ENCODE measurements at places on chromosomes 5 and 9.

DNA sequence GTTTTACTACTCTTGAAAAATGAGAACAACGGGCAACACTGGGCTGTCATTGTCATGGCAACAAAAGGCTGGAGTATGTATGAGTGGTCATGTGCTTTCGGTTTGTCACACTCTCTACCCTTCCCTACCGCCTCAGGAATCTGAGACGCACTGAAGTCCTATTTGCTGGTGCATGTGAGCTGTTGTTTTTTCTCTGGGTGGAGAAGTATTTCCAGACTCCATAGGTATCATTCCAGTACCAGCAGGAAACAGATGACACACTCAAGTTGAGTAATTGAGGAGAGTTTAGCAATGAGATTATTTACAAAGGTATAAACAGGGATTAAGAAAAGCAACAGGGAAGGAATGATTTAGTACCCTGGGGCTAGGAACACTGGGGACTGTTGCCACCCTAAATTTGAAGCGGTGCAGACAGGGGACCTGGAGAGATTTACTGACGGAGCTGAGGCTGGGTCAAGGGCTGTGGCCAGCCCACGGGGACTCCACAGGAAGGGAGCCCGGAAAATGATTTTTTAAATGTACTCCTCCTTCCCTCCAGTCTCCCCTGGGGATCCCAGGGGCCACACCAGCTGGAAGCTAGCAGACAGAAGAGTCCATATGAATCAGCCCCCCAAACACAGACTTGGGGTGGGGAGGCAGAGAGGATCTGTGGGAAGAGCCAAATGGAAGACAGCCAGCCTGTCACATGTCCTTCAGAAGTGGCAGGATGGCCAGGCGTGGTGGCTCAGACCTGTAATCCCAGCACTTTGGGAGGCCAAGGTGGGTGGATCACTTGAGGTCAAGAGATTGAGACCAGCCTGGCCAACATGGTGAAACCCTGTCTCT, 13.2 kb upstream of the ZBTB43 start:
- no peak overlapping the region for H3K27ac ChIP-seq
- DNase-seq: peak; percentile 27
- no peak overlapping the region for H3K4me3 ChIP-seq
- H3K4me1 ChIP-seq: no peaks in the 10 kb centered on the region
- H3K27me3 ChIP-seq: no peaks in the 10 kb centered on the region
- H3K36me3 ChIP-seq: no peaks in the 10 kb centered on the region

DNA sequence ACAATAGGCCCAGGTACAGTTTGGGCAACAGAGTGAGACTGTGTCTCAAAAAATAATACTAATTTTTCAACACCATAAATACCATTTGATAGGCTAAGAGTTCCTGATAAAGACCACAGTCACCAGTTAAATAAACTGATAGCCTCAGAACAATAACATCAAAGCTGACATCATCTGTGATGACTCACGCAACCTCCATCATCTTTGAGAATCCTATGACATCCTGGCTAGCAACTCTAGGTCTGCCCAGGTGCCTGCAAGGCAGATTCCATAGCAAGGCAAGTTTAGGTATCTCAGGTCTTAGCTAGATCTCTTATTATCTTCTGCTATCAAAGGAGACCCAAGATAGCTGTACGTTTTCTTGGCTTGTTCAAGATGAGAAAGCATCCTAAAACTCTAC, 30.5 kb upstream of the UBAP2 start:
- no peaks in the 10 kb centered on the region for H3K4me1 ChIP-seq
- no peaks in the 10 kb centered on the region for H3K27me3 ChIP-seq
- DNase-seq: no peak

DNA sequence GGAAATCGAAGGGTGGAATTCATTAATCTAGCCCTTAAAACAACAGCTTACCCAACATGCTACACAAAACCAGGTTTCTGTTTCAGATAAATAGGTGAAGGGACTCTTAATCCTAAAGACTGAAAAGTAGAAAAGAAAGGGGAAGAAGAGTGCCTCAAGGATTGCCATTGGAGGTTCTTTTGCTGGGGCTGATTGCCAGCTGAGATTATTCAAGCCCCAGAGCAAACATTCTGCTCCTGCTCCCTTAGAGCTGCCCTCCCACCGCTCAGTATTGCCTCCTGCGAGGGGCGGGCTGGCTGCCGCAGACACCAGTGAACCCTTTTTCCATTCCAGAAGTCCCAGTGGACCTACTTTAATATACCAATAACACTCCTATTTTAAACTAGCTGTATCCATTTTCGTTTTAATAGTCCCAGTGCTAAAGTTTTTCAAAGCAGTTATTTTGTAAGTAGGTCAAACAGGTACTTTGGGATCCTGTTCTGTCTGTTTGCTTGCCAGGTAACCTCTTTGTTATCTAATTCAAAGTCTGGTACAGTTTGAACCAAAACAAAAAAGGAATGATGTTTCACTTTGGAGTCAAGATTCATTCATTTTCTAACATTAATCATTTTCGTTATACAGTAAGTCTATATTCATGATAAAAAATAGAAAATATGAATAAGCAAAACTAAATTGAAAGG, 38.6 kb downstream of the HMGCS1 start:
- no peaks in the 10 kb centered on the region for H3K36me3 ChIP-seq
- no peak for DNase-seq
- peak overlapping the region; percentile 40 for H3K4me3 ChIP-seq
- H3K4me1 ChIP-seq: no peaks in the 10 kb centered on the region
- H3K27me3 ChIP-seq: no peaks in the 10 kb centered on the region

GRCh38 chr5:75890546-75890945, 173.3 kb upstream of the POC5 start:
- no peaks in the 10 kb centered on the region for H3K4me1 ChIP-seq
- no peak overlapping the region for H3K4me3 ChIP-seq
- no peaks in the 10 kb centered on the region for H3K36me3 ChIP-seq
- no peaks in the 10 kb centered on the region for H3K27me3 ChIP-seq
- H3K27ac ChIP-seq: no peak overlapping the region
- DNase-seq: no peak

GRCh38 chr9:135126451-135127187, 39.2 kb downstream of the OLFM1 start:
- H3K27ac ChIP-seq: no peak overlapping the region
- no peak for DNase-seq
- no peaks in the 10 kb centered on the region for H3K36me3 ChIP-seq
- H3K4me3 ChIP-seq: no peak overlapping the region

- H3K27me3 ChIP-seq: no peaks in the 10 kb centered on the region
- DNase-seq: no peak
- H3K36me3 ChIP-seq: no peaks in the 10 kb centered on the region
- no peak overlapping the region for H3K4me3 ChIP-seq
- H3K4me1 ChIP-seq: no peaks in the 10 kb centered on the region
- no peak overlapping the region for H3K27ac ChIP-seq
Observed at GRCh38 chr5:62000646-62001045, 305.4 kb upstream of the KIF2A start.

DNA sequence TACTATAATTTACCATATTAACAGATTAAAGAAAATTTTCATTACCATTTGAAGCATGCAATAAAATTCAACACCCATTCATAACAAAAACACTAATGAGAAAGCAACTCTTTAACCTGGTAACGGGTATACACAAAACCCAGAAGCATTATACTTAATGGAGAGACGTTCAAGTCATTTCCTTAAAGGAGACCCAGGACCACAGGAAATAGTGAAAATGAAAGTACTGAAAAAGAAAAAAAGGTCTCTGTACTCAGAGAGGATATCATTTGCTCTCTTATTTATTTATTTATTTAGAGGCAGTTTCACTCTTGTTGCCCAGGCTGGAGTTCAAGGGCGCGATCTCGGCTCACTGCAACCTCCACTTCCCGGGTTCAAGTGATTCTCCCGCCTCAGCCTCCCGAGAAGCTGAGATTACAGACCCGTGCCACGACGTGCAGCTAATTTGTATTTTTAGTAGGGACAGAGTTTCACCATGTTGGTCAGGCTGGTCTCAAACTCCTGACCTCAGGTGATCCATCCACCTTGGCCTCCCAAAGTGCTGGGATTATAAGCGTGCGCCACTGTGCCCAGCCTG, 61.6 kb downstream of the SETX start:
- H3K4me1 ChIP-seq: no peaks in the 10 kb centered on the region
- DNase-seq: no peak
- H3K27me3 ChIP-seq: no peaks in the 10 kb centered on the region
- peaks cover 13% of the 10 kb centered on the region for H3K36me3 ChIP-seq

DNA sequence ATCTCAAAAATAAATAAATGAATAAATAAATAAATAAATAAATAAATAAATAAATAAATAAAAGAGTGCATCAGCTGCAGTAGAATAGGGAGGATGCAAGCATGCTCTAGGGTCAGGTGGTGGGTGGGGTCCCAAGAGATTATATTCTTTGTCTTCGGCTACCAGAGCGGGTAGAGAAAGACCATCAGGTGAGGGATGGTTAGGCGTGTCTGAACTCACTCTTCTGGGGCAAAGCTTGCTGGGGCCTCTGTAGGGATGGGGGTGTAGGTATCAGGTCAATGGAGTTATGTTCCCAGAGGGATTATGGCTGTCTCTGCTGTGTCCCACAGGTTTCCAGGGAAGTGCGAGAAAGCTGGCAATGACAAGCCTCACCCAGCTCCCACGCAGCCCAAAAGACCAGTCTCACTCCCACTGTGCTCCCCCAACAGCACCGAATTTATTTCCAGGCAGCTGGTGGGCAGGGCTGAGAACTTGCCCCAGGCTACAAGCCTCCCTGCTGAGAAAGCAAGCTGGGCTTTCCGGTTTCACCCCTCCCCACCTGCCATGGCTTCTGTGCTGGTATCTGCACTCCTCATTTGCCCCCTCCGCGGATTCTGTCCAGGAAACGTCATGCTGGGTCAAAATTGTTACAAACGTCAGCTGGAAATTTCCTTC, 180.8 kb downstream of the LURAP1L start:
- no peak overlapping the region for H3K27ac ChIP-seq
- no peaks in the 10 kb centered on the region for H3K27me3 ChIP-seq
- H3K36me3 ChIP-seq: no peaks in the 10 kb centered on the region
- no peak overlapping the region for H3K4me3 ChIP-seq
- no peaks in the 10 kb centered on the region for H3K4me1 ChIP-seq

DNA sequence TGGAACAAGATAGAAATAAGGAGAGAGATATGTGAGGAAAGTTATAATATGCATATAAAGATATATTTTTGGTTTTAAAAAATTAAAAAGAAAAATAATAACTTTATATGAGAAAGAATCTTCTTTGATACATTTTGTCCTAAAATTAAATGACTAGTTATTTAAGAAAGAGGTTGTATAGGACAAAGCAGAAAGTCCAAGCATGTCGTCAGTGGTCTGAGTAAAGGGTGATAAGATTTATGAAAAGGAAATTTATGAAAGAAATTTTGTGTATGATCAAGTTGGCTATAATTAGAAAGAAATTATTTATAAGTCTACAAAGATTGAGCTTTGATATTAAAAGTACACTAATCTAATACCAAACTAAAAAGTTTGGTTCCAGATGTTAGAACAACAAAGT, 32.0 kb downstream of the GTF3C4 start:
- H3K4me3 ChIP-seq: no peak overlapping the region
- H3K36me3 ChIP-seq: no peaks in the 10 kb centered on the region
- H3K27ac ChIP-seq: no peak overlapping the region
- H3K4me1 ChIP-seq: no peaks in the 10 kb centered on the region
- H3K27me3 ChIP-seq: no peaks in the 10 kb centered on the region

GRCh38 chr5:1835431-1835830, 34.2 kb downstream of the NDUFS6 start:
- H3K27ac ChIP-seq: no peak overlapping the region
- DNase-seq: no peak
- H3K36me3 ChIP-seq: no peaks in the 10 kb centered on the region

DNA sequence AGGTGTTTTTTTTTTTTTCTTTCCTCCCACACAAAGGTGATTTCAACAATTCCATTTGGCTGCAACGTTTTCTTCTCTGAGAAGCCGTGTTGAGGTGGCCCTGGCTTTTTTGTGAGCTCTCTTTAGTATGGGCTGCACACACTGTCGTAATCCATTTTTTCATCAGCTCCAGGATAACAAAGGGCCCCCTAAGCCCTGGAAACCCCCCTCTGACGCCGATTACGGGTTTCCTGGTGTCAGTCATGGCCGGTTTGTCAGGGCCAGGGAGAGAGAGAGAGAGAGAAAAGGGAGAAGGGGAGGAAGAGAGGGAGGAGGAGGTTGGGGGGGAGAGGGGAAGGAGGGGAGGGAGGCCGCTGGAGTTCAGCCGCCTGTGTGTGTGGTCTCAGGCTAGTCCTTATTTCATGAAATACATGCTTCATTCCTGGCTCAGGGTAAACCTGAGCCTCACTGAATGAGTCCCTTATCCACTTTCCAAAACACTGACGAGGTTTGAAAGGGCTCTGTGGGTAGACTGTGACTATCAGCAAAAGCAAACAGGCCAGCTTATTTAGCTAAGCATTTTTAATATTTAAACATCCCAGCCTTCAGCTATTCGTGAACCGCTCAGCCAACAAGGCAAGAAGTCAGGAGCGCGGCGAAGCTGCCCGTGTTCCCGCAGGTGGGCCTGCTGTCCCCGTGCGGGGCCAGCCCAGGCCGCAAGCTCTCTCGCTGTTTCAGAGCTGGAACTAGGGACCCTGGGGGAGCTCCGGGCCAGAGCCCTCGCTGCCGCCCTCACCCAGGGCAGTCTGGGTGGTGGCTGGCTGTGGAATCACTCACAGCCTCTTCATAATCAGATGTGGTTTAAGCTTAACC, 172.8 kb downstream of the ERCC6L2 start:
- H3K27ac ChIP-seq: peak overlapping the region; percentile 83
- DNase-seq: no peak
- no peaks in the 10 kb centered on the region for H3K4me1 ChIP-seq
- H3K36me3 ChIP-seq: no peaks in the 10 kb centered on the region
- no peaks in the 10 kb centered on the region for H3K27me3 ChIP-seq
- peak overlapping the region; percentile 34 for H3K4me3 ChIP-seq

DNA sequence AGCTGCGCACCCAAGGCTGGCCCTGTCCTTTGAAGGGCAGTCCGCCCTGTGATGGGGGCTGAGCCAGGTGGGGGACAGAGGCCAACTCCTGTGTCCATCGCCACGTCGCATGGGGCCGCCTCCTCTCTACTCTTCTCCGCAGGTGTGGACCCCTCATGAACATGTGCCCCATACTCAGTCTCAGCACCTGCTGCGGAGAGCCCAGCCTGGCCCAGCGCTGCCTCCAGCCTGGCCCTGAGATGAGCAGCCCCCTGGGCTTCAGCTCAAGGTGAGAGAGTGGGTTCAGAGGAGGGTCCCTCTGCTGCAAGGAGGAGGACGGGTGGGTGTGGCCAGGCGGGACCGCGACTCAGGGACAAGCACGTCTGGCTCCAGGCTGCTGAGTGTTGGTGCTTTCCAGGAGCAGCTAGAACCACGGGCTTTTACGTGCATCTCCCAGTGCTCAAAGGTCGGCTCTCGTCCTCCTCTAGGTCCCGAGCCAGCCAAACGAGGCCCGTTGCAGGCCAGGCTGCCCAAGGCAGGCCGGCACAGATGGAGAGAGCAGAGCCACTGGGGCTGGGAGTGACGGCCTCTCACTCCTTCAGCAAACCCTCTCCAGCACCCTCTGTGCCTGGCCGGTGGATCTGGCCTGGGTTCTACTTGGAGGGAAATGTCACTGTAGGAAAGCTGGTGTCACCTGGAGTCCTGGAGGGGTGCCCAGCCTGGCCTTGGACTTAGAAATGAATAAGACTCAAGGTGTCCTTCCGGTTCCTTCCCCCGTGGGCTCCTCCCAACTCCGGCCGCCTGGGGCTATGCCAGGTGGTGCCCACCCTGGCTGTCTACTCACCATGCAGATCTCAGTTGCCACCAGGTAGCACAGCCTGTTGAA, 48.9 kb upstream of the RNF130 start:
- H3K27me3 ChIP-seq: no peaks in the 10 kb centered on the region
- H3K36me3 ChIP-seq: no peaks in the 10 kb centered on the region
- peak; percentile 39 for DNase-seq
- H3K27ac ChIP-seq: no peak overlapping the region
- no peak overlapping the region for H3K4me3 ChIP-seq
- no peaks in the 10 kb centered on the region for H3K4me1 ChIP-seq

All from breast epithelium (tissue), 4 donors.